COR-L47 (cell line): ENCODE measurements at places on chromosomes 1 and 21.
A peak's percentile ranks its signal among the peaks of the same experiment; 100 is the strongest.

DNA sequence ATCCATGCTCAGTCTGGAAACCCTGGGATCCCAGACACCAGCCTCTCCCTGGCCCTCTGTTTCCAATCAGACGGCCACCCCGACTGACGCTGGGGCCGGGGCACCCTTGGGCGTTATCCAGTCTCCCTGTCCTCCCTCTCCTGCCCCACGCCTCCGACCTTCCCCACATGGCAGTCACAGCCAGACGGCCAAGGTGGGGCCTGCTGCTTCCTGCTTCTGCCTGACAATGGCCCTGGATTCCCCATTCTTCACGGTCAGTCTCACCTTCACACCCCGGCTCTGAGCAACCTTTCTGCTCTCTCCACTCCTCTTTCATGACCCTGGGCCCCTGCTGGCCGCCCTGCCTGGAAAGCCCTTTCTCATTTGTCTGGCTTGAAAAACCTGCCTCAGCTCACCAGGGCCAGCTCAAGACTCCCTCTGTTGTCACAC is 6.6 kb downstream of the GNG4 start:
- no peak for DNase-seq

- no peak for DNase-seq
Measured at GRCh38 chr1:214418391-214418790, 133.0 kb downstream of the PTPN14 start.

DNA sequence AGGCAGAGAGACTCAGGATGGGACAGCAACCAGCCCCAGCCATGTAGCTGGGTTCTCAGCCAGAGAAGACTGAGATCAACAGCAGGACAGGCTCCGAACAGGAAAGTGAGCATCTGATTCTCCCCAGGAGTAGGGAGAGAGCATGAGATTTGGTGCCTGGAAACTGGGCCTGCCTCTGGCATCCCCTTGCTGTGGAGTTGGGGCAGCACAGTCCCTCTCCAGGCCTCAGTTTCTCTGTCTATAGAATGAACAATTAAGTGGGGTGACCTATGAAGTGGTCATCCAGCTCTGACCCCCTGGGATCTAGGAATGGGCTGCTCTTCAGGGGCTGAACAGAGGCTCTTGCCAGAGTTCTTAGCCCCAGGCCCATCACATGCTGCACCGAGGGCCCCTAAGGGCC is 55.6 kb downstream of the KLHDC7A start:
- no peak for DNase-seq

DNA sequence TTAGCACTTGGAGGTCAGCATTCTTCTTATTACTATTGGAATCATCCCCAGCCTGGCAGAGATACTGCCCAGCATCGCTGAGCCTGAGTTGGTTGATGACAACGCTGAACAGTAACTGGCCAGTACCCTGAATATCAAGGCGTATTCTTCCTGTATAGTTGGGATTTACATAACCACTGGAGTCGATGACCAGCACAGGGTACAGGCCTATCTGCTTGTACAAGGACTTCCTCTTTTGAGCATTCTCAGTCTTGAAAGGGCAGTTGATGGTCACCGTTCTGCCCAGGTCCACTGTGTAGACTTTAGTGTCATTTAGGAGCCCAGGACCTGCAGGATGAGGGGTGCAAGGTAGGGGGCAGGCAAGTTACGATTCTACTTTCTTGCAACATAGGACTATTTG is 8.8 kb downstream of the PIGR start:
- DNase-seq, result no peak

DNA sequence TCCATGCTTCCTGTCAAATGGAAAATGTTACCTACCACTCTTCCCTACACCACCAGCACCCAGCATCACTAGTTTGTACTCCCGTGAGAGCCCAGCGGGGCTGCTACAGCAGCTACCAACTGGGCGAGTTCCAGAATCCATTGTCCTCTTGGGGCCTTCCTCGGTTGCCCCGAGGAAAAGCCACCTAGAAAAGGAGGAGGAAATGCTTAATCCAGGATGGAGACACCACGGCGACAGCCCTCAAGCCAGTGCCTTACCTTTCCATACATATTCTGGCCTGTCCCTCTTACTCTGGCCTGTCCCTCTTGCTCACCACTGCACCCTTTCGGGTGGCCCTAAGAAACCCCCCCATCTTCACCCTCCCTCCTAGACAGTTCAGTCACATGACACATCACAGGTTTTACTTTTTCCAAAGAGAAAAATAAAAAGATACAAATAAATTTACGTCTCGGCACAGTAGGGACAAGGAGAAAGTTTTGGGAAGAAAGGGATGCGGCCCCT is 478 bp downstream of the RIT1 start:
- peak; percentile 38 for DNase-seq

- DNase-seq, result peak; percentile 49
Measured at GRCh38 chr1:179079113-179079761, 2.6 kb upstream of the TOR3A start.

DNA sequence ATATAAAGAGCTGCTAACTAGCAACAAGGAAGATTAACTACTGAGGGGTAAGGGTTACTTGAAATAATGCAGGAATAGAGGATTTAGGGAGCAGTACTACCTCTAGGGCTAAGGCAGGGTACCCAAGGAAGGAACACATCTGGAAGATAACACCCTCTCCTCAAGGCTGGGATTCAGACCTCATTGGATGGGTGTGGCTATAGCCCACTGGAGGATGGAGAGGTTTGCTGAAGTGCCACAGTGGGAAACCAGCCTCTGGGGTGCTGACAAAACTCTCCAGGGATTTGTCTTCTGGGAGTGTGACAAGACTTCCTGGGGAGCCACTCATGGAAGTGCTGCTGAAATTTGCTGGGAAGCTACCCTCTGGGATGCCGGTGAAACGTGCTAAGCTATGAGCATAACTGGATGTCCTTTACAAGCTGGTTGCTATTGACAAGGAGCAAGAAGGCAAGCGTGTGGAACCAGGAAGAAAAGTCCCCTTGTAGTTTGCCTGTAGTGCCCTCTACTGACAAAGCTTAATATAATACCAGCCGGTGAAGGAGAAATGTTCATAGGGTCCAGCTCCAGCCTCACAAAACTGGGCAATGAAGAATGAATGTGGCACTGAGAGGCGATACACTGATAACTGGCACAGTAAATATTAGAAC is 122.8 kb upstream of the USP24 start:
- no peak for DNase-seq

DNA sequence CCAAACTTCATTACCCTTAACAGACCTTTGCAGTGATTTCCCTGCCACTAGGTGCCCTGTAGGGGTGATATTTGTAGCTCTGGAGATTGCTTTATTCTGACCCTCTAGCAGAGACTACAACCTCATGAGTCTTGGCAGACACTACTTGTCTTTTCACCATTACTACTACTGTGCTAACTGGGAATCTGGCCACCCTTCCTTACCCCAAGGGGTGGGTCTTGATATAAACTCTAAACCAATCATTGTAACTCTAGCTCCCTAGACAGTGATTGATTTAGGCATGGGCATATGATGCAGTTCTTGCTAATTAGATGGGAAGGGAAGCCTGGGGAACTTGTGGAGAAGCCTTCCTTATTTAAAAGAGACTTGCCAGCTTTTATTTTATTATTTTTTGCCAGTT is 3.9 kb downstream of the KPNA6 start:
- DNase-seq, result no peak

DNA sequence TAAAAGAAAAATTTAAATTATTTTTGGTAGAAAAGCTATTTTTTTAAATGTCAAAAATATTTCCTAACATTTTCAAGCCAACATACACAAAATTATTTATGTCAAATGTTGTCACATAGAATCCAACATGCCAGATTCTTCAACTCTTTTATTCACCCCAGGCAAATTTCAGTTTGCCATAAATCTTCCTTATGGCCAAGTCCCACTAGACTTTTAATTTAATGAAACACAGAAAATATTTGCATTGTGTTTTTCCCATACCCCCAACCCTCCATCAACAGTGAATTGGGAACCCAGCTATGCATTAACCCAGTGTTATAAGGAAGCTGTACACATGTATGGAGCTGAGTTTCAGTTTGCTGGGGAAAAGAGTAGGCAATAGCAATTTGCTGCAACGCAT is 41.4 kb downstream of the DUSP10 start:
- DNase-seq, result no peak

- no peak for DNase-seq
Measured at GRCh38 chr21:45187646-45188045, 100.0 kb downstream of the POFUT2 start.
